Stimulated activated CD4-positive, alpha-beta T cell treated with anti-CD3 and anti-CD28 coated beads, Interleukin-15, amount 100 ng/mL, for 1 hour (primary cell): ENCODE measurements at places on chromosomes 5 and 9.

DNA sequence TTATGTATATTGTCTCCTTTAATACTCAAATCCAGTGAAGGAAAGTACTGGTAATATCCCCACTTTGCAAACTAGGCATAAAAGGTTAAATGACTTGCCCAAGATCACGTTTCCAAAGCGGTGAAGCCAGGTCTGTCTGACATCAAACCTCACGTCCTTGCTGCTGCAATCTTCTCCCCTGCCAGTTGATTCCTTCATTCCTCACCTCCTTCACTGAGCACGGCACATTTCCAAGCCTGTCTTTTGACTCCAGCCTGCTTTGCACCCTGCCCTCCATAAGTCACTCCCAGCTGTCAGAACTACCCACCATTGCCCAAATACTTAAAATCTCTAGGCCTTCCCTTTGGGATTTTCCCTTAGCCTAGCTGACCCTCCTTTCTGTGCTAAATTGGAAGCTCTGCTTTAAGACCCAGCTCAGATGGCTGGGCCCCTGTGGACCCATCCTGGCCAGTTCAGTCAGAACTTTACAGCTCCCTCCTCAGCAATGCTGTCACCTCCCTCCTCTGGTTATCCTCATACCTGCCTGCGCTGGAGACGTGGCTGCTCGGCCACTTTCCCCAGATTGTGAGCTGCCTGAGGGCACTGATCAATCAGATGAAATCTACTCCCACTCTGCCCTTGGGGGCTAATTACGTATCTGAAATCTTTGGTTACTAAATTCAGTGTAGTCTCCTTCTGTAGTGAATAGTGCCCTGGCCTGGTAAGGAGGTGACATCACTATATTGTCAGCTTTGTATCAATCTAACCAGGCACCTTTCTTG is 51.2 kb downstream of the SLC36A1 start:
- DNase-seq: no peak

- DNase-seq: no peak
These were observed 87.9 kb downstream of the ANKH start for GRCh38 chr5:14783691-14784090.

DNA sequence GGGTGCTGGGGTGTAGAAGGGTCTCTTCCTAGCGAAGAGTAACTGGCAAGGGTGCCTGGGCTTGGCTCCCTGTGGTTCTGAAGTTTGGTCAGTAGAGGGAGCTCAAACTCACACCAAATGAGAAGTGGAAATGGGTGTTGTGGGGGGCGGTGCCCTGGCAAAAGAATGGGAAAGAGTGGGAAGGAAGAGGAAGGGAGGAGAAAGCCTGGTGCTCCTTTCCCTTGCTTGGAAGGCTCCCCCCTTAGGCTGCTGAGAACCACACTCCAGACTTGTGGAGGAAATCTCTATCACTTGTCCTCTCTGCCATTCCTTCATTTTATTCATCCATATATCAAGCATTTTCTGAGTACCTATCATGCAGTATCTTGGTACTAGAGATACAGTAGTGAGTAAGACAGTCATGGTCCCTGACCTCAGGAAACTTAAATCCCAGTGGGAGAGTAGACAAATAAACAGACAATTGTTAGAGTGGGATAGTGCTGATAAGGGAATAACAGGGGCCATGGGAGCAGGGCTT is 13.0 kb downstream of the SLC4A9 start:
- peak; percentile 5 for DNase-seq

DNA sequence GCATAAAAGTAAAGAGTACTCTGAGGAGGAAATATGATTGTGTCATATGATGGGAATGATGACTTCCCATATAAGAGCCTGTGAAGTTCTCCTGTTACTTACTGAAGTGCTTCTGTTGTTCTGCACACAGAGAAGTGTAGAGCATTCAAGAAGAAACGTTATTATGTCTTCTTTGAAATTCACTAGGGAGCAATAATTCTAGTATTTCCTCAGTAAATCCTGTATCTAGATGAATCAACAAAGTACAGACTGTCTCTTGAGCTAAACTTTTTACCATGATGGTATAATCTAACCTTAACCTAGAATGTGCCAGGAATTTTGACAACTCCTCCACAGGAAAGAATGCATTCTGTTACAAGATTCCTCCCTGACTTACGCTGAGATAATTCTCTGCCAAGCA is 18.9 kb upstream of the GHR start:
- no peak for DNase-seq

GRCh38 chr5:114544561-114544960 is 182.7 kb downstream of the KCNN2 start:
- DNase-seq: no peak

GRCh38 chr5:33854733-33855151 is 37.0 kb downstream of the ADAMTS12 start:
- no peak for DNase-seq

- no peak for DNase-seq
These were observed 23.8 kb downstream of the PLAC8L1 start for GRCh38 chr5:146081556-146081955.

GRCh38 chr9:121835587-121836365 is 184.3 kb downstream of the DAB2IP start:
- DNase-seq: no peak

- DNase-seq: no peak
These were observed 9.7 kb upstream of the SLC36A2 start for GRCh38 chr5:151357097-151357496.

DNA sequence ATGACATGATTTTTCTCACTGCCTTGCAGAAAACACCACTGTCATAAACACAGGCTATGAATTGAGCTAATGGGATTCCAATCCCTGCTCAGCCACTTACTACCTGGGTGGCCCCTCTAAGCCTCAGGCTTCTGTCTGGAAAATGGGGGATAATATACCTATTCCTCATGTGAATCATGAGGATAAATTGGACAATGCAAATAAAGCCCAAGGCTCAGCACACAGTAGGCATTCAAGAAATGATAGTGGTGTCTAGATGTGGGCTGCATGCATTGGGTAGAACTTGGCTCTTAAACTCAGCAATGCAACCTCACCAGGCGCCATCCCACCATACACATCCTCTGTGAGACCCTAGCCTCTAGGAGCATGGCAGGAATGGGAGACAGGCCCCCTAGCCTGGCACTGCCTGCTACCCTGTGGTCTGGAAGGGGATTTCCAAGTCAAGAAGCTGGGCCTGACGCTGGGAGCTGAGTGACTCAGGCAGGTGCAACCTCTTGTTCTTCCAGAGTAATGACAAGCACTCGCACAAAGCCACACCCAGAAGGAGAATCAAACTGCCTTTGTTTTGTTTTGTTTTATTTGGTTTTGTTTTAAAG is 2.3 kb upstream of the TNIP1 start:
- peak; percentile 50 for DNase-seq

- DNase-seq: no peak
These were observed 86.9 kb upstream of the PITX1 start for GRCh38 chr5:135120951-135121350.

DNA sequence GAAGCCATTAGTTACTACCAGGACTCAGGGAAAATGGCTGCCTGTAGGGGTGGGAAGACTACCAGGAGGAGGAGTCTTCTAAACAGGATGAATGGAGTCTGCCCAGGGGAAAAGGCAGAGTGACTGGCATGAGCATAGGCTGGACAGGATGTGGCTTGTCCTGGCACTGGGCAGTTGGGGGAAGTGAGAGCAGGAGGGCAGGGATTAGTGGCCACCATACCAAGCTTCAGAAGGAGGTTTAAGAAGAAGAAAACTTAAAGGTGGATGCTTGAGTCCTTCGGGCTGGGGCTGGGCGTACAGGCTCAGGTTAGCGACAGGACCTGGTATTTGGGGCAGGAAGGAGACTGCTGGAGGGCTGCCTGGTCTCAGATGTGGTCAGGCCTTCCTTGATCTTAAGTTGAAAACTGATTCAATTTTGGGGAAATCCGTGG is 5.0 kb upstream of the NSD1 start:
- no peak for DNase-seq

GRCh38 chr5:36728697-36729543 is 122.5 kb downstream of the SLC1A3 start:
- no peak for DNase-seq

DNA sequence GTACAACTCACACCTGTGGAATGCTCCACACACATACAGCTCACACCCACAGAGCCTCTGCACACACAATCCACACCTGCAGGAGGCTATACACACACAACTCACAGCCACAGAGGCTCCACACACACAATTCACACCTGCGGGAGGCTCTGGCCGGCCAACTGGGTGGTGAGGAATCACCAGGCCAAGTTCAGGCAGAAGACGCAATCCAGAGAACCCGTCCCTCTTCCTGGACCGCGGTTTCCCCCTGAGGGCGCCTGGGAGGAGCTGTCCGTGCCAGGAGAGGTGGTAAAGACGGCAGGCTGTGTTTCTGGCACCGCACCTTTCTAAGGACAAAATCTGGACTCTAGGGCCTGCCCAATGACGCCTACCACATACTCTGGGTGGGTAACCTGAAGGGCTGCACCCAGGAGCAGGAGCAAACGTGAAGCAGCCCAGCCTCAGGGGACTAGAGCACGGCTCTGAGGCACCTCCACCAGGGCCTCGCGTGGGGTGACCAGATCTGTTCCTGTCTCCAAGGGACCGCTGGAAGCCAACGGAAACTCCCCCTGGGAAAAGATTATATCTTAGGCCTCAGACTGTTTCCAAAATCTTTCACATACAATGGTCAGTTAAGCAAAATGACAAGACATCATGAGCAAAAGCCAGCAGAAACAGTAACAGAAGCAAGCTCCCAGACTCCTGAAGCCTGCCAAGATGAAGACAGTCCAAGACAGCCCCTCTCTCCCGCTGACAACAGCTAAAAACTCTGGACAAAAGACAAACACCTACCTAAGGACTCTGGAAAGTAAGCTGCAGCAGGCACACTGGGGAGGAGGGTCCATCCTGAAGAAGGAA is 16.9 kb downstream of the CAMSAP1 start:
- DNase-seq: no peak

- DNase-seq: no peak
These were observed 154.7 kb downstream of the ATP10B start for GRCh38 chr5:160697281-160697680.

DNA sequence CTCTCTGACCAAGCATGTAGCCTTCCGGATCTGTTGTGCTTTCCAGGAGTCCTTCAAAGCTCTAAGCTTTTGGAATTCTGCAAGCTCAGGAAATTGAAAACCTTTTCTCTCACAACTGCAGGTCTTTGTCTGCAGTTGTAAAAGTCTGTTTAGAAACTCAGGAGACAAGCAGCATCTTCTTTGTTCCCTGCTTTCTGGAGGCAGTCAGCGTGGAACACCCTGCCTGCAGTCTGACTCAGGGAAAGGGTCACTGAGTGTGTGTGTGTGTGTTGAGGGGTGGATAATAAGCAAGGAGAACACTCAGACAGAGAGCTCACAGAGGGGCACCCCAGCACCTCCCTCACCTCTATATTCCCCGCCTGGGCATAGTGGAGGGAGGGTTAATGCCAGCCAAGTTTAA is 29.1 kb downstream of the KCNIP1 start:
- DNase-seq: no peak

DNA sequence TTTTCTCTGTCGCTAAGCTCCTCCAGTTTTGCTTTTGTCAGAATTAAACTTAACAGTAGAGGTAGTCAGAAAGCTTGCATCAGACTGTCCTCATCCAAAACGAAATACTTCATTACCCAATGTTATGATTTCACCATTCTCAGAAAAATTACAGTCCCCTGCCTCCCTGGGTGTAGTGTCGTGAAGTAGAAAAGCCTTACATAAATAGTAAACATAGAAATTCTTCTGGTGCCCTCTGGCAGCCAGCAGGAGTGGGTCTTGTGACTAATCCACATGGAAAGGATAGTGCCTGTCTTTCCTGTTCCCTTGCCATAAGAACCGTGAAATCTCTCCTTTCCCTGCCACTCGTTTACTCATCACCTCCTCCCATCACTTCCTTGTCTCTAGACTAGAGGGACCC is 230.6 kb downstream of the GNA14 start:
- DNase-seq: no peak

GRCh38 chr9:121581786-121582600 is 69.4 kb upstream of the DAB2IP start:
- DNase-seq: no peak

DNA sequence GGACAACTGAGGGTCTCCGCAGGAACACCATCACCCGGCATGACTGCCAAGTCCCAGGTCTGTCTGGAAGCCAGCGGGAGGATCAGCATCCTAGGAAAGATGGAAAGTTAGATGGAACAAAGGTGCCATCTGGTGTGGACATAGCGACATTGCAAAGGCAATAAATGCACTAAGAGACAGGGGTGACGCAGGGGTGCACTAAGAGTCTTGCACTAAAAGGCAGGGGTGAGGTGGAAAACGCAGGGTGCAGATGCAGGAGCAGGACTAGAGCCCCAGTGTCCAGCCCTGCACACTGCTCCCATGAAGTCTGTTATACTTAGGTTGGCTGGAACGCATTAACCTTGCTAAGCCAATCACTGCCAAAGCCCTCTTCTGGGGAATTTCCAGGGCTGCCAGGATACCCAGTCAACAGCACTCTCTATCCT is 15.5 kb downstream of the ATOX1 start:
- DNase-seq: no peak

DNA sequence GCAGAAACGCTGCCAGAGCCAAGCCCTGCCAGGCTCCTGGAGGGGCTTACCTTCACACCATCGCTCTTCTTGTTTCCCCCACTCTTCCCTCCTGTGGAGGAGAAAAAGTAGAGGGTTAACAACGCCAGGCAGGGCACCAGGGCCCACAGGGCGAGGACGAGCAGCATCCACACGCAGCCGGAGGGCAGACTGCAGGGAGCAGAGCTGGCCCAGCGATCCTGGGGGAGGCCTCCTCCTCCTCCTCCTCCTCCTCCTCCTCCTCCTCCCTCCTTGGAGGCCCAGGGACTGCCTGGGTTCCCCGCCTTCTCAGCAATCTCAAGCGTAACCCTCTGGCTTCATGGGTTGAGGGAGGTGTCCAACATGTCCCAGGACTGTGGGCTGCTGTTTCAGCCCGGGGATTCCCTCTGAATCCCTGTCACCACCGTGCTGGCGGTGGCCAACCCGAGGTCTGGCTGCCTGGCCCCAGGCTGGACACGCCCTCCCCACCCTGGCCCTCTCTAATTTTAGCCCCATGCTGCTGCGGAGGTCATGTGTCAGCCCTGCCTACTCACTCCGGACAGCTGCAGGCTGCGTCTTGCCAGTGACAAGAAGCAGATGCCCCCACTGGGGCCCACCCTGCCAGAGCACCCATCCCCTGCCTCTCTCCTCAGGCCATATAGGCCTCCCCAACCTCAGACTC is 44.3 kb downstream of the CAMK2A start:
- DNase-seq: no peak

GRCh38 chr5:60763061-60763460 is 63.1 kb upstream of the DEPDC1B start:
- no peak for DNase-seq

GRCh38 chr9:7375013-7375511 is 424.5 kb downstream of the DMAC1 start:
- DNase-seq: no peak

DNA sequence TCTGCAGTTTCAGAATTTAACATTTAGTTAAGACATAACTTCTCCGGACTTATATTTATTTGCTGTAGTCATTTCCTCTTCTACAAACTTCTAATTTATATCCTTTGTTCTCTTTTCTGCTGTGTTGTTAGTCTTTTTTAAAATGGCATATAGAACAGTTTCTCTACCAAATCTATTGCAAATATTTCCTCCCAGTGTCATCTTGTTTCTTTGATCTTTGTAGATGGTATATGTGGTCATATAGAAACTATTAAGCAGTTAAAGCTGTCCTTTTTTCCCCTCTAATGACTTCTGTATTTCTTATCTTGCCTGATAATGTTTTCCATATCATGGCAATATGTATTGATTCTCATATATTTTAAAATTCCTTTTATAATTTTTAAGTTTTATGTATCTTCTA is 264.5 kb downstream of the MCTP1 start:
- DNase-seq: no peak

- peak; percentile 2 for DNase-seq
These were observed 497 bp downstream of the NSA2 start for GRCh38 chr5:74767579-74767913.

- no peak for DNase-seq
These were observed 27.5 kb upstream of the HAND1 start for GRCh38 chr5:154505567-154505966.
